ENCODE measurements at places on chromosomes 7 and 10.

GRCh38 chr7:2527505-2528467 is 8.2 kb downstream of the LFNG start:
- DNase-seq, result no peak

DNA sequence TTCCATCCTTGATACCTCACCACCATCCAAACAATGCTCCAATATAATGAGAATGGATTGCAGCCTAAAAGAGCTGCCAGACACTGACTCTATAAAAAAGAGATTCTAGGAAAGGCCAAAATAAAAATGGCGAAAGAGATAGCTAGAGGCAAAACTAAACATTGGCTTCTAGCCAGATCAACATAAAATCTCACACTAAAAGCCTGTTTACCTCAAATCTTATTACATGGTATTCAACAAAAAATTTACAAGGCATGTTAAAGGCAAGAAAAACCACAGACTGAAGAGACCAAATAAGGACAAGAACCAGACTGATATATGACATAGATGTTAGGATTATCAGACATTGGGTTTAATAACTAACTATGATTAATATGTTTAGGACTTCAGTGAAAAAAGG is 1127.0 kb downstream of the DNAJB9 start:
- no peak for DNase-seq

DNA sequence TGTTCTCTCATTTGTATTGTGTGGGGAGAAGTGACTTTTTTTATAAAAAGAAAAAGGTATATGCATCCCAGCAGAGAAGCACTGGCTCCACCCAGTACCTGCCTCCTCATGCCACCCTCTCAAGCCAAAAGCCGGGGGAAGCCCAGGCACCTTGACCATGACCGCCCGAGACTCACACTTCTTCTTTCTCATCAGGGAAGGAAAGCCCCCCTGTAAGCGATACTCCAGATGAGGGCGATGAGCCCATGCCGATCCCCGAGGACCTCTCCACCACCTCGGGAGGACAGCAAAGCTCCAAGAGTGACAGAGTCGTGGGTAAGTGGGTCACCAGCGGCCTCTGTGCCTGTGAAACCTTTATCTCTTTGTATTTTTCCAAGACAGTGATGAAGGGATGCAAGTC is 22.9 kb downstream of the IKZF1 start:
- DNase-seq, result no peak

DNA sequence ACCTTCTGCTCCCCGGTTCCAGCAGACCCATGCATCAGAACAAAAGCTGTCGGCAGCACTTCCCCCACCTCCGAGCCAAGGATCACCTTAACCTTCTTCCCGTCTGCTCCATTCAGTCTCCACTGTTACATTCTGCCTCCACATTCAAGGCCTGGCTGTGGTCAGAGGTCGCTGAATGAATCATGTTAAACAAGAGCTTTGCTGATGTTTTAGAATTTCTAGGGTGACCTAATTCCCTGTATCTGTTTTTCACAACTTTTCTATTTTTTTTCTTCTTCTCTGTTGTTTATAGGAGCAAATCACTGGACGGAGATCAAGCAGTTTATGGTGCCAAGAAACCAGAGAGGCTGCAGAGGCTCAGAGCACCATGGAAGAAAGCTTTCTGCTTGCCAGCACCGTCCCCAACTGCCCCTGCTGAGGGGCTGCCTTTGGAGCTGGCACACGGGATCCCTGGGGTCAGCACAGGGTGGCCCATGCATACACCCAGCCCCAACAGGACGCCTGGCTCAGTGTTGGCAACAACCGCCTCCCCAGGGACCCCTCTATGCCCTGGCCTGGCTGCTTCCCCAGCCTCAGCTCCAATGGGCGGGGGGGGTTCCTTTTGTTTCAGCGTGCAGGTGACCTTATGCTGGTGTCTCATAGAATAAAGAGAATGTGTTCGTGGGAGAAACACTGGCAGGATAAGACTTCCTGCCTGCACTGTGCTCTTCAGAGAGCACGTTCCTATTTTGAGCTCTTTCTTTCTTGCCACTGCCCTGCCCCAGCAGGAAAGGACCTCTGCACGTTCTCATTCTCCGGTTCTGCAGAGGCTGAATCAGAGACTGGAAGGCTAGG is 182.7 kb upstream of the LYZL2 start:
- DNase-seq, result no peak

GRCh38 chr7:20440472-20441105 is 109.9 kb downstream of the ITGB8 start:
- DNase-seq, result no peak

GRCh38 chr10:133242611-133243356 is 5.1 kb downstream of the VENTX start:
- no peak for DNase-seq

DNA sequence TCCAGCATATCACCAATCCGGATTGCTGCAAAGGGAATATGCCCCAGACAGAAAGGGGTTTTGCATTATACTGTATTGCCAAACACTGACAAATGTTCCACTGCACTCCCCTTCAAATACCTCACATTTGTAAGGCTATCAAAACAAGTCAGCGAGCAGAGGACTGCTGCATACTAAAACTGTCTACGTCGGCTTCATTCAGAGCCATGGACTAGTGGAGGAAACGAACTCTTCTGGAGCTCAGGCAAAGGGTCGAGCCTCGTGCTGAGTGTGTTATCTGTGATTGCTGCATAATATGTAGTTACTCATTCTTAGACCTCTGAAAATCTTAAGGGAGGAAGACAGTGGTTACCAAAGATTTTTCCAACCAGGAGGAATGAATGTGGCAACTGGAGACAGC is 200.2 kb downstream of the DYNC1I1 start:
- DNase-seq, result no peak

DNA sequence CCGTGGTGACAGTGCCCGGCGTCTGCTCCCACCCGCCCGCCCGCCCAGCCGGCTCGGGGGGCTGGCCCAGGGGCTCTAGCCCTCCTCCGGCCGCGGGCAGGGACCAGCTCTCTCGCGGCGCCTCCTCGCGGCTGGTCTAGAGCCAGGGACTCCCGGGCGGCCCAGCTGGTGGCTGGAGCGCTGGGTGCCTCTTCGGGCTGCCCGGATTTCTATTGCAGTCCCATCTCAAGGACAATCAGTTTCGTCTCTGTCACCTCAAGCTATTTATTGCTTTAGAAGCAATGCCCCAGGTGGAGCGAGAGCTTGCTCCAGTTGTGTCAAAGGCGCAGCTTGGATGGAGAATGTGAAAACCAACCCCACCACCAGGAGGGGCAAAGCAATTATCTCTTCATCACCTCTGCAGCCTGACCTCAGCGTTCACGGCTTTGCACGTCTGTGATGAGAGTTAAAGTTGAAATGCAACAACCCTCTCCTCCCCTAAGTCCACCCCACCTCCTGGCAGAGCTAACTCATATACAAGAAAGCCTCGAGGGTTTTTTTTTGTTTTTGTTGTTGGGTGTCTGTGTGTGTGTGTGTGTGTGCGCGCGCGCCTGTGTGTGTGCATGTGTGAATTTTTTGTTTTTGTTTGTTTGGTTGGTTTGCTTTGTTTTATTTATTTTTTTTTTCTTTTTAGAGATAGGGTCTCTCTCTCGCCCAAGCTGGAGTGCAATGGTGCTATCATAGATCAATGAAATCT is at the start of gene ITGA8:
Gene ITGA8, minus strand, starts transcription at position 24 of the 736 bp plus-strand sequence. CDS start 151 bp downstream, outside the sequence.
- DNase-seq, result no peak

DNA sequence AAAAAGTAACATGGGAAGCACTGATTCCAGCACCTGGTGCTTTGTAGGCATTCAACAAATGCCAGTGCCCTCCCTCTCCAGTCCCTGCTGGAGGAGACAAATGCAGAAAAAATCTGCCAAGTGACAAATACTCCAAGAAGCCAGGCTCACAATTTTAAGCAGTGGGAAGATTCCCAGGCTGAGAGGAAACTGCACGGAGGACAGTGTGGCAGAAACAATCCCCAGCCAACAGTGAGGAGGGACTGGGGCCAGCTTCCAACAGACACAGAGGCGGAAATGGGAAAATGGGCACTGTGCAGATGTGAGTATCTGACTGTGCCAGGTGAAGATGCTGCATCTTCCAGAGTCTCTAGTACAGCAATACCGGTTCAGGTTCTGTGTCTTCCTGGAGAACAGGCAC is 106.3 kb downstream of the SLIT1 start:
- DNase-seq, result no peak

DNA sequence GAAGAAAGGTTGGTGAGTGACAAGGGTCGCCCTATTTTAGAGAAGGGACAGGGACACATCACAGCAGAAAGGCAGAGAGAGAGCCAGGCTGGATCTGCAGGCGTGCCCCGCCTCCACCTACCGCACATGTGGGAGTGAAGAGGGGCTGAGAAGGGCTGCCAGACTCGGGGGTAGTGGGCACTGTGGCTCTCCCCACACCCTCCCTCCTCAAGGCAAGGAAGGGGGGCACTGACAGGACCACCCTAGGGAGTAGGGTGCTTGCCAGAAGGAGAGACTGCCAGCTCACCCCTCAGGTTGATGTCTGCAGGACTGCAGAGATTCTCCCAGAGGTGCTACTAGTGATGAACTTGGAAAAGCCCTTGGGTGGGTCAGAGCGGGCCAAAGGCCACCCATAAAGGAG is 62.8 kb upstream of the ZRANB1 start:
- DNase-seq, result no peak

- no peak for DNase-seq
Measured at GRCh38 chr7:6654842-6655610, 17.9 kb downstream of the ZNF316 start.

DNA sequence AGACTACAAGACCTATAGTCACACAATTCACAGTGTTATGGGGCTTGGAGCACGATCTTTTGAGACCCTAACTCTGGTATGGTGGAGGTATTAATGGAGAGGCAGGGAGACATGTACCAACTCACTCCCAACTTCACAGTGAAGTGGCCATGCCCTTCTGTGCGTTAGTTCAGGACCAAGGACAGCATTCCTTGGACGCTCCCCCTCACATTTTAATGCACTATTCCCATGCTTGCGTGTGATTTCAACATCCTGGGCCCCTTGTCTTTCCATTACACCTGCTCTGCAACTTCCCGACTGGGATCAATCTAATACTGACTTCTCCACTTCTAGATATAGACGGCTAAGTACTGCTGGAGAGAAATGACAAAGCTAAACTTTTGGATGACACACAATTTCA is 72.7 kb downstream of the PLCE1 start:
- DNase-seq, result no peak
